ENCODE measurements at places on chromosomes 13 and 19.

GRCh38 chr13:100983111-100983510, 308.5 kb upstream of the TMTC4 start:
- no peak for DNase-seq

DNA sequence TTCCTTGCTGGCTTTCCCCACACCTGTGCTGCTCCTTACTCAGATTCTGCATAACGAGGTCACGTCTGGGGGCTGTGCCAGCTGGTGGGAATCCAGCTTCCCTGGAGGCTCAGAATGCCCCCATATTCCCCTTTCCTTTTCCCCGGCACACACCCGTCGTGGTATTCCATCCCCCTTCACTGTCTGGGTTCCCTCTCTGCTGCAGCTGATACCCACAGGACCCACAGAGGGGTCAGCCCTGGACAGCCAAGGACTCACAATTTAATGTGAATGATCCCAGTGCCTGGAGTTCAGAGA, 4.2 kb upstream of the MYH14 start:
- DNase-seq = no peak

DNA sequence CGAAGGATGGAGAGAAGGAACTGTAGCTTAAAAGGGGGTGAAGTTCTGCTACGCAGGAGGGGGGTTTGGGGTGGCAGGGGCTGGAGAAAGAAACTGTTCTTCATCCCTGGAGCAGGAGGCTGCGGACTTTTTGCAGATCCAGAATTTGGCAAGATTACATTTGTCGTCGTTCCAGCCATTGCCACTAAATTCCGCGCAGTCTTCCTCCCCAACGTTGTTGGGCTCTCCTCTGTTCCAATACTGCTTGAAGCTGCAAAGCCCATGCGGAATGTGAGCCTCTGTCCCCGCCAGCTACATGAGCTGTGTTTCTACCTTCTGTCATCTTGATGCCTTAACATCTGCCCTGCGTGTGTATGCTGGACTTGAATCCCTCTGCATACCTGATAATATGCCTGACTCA, 4.3 kb downstream of the CD209 start:
- no peak for DNase-seq

DNA sequence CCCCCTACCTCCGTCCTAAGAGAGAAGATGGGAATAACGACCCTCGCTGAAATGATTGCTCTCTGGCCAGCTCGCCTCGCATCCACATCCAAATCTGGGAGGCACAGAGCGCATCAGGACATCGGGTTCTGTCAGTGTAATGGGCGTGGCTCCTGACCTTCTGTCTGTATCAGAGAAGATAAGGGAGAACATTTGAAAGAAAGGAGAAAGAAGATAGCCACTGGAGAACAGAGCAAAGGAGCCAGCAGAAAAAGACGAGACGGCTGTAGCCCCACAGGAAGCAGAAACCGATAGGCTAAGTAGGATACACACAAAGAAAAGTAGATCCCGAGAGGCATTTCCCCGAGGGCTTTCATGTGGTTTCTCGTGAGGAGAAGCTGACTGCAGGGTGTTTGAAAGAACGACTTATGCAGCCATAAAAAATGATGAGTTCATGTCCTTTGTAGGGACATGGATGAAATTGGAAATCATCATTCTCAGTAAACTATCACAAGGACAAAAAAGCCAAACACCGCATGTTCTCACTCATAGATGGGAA, 14.0 kb upstream of the GJB2 start:
- DNase-seq = no peak

DNA sequence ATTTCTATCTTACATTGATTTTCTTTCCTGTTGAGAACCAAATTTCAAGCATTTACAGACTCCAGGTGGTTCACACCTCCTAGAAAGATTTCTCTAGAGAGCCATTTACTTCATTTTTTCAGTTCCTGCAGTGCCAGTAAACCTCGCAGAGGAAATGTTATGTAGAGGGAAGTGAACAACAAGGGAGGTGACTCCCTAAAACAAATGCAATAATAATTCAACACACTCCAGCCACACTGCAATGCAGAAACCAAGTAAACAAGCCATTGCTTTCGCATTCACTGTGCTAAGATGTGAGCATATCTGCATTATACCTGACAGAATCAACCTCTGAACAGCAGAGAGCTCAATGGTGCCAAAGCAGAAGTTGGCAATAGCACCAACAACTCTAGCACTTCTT, 215.1 kb downstream of the RBM26 start:
- no peak for DNase-seq

GRCh38 chr13:109880371-109881346, 94.3 kb upstream of the IRS2 start:
- no peak for DNase-seq

Measured in CD4-positive, alpha-beta T cell treated with Interleukin-12 subunit alpha and Interleukin-12 subunit beta, for 1 hour (primary cell).